CD8-positive, alpha-beta T cell (primary cell): ENCODE measurements at places on chromosomes 3 and 15.

DNA sequence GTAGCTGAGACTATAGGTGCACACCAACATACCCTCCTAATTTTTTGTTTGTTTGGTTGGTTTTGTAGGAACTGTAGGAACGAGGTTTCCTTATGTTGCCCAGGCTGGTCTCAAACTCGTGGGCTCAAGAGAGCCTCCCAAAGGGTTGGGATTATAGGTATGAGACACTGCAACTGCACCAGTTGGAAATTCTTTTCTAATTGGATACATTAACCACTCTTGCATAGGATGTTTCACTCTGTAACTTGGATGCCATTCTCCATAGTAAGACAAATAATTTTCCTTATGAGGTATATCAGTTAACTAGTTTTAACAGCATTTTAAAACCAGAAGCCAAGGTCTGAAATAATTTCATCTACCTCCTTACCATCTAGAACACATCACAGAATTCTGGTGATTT is 6.7 kb upstream of the ALCAM start:
- DNase-seq = no peak

DNA sequence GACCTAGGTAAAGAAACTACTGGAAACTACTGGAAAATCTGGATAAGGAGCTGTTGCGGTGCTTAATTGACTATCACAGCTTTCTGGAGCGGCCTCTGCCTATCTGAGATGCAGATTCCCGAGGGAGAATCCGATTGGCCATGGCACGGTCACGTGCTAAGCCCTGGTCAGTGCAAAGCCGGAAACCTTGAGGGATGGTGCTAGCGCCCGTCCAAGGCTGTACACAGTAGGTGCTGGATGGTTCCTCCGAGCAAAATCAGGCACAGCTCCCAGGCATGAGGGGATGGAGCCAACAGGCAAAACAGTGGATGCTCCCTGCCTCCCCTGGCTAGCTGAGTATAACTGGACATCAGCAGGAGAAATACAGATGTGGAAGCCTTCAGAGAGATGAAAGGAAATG is 238.7 kb upstream of the HES1 start:
- no peak for DNase-seq

DNA sequence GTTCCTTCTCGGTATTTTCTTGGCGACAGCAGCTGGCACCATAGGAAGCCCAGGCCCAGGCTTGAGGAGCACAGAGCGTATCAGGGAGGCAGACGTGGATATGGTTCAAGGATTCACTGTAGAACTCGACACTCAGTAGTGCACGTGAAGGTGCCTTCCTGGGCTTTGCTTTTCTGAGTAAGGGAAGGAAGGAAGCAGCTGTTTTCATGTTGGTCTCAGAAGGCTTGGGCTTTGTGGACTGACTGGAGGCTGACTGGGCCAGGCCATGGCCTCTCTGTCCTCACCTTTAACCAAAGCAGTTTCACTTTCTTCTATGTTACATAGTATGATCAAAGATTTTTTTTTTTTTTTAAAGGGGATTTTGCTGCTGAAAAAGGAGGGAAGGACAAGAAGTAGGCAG is 6.9 kb upstream of the GHRL start:
- no peak for DNase-seq

- DNase-seq = no peak
Observed at GRCh38 chr15:31295658-31296057, 31.0 kb upstream of the KLF13 start.

DNA sequence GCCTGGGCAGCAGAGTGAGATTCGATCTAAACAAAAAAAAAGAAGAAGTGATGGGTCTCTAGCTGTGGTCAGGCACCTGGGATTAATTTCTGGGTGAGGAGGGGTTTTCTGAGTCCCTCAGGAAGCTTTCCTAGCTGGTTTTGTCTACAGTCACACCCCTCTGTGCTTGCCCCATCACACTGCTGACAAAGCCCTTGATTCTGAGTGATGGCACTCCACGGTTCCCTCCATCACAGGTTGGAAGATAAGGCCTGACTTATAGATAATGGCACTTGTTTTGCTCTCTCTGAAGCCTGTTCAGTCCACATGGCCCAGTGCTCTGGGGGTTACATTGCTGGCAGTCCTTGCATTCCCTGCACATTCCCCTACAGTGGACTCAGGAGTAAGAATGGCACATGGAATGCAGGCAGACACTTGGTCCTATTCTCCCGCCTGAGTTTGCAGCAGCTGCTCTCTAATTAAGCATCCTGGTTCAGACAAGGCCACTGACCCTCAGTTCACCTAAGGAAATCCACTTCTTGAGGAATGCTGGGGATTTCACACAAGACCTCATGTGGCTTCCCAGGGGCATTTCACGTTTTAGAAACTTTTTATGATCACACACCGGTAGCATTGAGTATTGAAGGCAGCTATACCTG is 81.0 kb upstream of the NMNAT3 start:
- DNase-seq = no peak

DNA sequence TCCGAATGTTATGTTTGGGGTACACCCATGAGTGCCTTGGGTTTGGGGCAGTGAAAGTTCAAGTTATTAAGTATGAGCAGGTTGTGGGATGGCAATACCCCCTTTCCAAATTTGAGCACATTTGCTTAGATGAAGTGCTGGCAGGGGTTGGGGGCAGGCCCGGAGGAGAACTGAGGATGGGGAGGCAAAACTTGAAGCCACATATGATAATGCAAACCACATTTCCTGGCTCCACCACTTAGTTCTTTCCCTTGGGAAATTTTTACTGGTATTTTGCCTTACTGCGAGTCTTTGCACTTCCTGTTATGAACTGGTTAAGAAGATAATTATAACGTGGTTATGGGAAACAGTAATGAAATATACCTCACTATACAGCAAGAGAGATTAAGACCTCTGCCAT is 336.0 kb upstream of the ONECUT1 start:
- no peak for DNase-seq

GRCh38 chr3:119589102-119589773 is 8.4 kb upstream of the PLA1A start:
- no peak for DNase-seq
